ENCODE measurements at places on chromosomes 12 and 14.
A peak's percentile ranks its signal among the peaks of the same experiment; 100 is the strongest.

- no peak for ATAC-seq
Observed at GRCh38 chr14:104290058-104290667, 151.8 kb downstream of the KIF26A start.

DNA sequence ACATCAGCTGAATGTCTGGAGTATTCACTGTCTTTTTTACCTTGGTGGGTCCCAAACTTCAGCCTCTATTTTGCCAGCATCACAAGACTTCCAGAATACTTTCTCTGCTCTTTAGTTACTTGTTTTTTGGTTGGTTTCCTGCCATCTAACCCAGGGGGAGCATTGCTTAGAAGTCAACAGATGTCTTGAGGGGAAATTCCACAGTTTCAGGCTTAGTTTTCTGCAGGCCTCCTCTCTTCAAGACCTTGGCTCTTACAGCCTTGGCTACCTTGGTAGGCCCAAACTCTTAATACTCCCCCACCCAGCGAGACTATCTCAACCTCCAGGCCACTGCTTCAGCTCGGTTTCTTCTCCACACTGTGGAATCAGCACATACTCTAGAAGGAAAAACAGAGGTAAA lies 41.7 kb downstream of the NEDD1 start:
- no peak for ATAC-seq

DNA sequence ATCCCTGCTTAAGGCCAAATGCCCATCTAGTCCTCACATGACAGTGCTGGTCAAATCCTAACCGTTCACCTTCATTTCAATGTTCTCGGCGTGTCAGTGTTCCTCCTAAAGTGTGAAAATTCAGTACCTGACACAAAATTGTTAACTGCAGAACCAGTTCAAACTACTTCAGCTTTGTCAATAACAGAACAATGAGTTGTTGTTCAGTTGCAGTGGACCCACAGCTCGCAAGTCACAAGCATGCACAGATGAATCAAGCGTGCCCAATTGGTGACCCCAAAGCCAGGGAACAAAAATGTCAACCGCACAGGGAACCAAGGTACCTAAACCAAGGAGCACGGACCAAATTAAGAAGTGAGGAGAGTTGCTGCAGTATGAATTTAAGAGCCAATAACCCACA lies 23.2 kb downstream of the NRDE2 start:
- ATAC-seq, result no peak

DNA sequence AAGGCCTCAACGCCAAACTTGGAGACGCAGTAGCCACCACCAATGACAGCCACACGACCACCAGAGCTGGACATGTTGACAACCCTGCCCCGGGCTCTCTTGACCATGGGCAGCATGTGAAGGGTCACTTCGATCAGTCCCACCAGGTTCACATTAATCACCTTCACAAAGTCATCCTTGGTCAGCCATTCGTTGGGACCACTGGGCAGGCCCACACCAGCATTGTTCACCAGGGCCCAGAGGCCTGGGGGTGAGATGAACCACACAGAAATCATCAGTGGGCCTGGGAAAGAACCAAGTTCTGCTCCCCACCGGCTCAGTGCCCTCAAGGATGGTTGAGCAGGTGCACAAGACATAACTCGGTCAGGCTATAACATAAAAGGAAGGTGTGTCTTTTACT lies 4.0 kb downstream of the SDR9C7 start:
- ATAC-seq, result no peak

- no peak for ATAC-seq
Observed at GRCh38 chr14:91405724-91406435, 11.7 kb downstream of the CCDC88C start.

GRCh38 chr12:67452119-67452805 lies 183.1 kb downstream of the CAND1 start:
- ATAC-seq, result peak; percentile 92

DNA sequence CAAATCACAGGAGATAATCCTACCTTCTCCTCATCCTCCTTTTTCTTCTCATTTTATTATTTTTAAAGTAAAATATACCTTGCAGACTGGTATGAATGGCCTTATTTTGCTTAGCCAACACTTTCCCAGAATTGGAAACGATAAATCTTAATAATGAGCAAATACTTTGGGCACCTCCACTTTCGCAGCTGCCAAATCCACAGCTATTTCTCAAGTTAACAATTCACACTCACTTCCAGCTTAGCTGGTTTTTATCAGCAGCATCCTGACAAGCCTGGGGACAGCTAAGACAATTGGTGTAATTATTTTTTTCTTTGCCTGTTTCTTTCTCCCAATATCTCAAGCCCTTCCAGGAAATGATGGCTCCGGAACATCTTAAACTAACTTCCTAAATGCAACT lies 867.5 kb upstream of the TMEM132C start:
- no peak for ATAC-seq

GRCh38 chr12:77610446-77610845 lies 220.2 kb upstream of the NAV3 start:
- no peak for ATAC-seq

GRCh38 chr14:22391908-22392565 lies 197.0 kb downstream of the DAD1 start:
- ATAC-seq, result peak; percentile 64

DNA sequence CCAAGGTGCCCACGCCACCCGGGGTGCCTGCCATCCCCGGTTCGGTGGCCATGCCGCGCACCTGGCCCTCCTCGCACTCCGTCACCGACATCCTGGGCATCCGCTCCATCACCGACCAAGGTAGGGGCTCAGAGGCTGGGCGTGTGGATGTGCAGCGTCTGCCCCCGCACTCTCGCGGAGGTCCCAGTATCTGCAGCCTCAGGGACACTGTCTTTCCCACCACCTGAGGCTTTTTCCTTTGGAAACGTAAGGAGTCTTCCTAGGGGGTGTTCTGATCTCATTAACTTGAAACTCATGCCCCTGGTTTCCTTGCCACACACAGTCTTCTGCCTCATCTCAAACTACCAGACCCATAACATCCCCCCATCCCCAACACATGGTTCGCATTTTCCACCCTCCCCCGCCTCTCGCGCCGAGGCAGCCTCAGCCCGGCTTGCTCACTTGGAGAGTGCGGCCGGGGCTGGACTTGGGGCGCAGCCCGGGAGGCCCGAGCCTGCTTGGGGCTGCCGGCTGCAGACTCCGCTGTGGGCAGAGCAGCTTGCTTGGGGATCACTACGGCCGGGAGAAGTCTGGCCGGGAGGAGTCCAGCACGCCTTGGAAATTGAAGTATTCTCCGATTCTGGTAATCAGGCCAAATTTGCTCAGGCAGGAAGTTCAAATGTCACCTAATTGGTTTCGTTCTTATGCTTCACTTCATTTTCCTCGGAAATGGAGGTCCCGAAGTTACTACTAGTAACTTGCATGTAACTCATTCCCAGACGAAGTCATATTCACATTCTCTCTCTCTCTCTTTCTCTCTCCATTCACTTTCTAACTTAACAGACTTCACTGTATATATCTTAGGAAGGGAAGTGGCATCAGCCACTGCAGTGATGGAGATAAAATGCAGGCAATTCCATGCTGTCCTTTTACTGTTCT lies 2.0 kb downstream of the PAX9 start:
- ATAC-seq, result no peak

DNA sequence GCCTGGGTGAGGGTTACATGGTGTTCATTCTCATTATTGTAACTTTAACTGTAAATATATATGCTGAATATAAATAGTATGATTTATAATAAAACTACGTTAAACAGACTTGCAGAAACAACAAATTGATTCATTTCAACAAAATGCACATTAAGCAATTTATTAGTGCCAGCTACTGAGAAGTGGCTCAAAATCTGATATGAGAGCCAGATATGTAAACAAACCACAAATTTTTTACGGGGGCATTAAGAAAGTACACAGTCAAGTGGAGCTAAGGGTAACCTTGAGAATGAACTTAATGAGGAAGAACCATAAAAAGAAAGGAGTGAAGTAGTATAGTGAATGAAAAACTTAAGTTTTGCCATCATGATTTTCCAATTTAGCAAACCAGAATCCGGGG lies 40.3 kb downstream of the CEP128 start:
- no peak for ATAC-seq

DNA sequence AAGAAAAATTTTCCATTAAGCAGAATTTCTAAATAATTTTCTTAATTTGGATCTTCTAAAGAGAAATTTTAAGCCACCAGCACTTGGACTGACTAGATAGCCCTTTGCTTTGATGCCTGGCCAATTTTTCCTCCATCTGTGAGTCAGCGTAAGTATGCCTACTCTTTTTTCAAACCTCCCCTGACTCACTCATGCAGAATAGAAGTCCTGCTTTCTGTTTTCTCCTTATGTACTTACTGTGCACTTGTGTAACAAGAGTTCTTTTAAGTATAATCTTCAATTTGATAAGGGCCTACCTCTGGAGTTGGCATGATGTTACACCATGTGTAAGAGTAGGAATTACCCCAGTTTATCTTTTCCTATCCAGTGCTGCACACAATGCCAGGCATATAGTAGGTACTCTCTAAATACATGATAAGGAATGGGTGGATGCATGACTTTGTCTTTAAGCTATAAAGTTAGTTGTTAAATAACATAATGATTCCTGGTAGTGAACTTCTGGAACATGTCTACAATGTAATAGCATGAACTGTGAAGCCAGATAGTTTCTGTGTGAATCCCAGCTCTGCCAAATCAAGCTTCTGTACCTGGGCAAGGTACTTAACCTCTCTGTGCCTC lies 329.6 kb downstream of the TMTC2 start:
- no peak for ATAC-seq

GRCh38 chr12:57094208-57095160 lies 5.6 kb downstream of the NAB2 start:
- ATAC-seq, result peak; percentile 1

GRCh38 chr14:98994561-98994960 lies 277.4 kb downstream of the BCL11B start:
- no peak for ATAC-seq

DNA sequence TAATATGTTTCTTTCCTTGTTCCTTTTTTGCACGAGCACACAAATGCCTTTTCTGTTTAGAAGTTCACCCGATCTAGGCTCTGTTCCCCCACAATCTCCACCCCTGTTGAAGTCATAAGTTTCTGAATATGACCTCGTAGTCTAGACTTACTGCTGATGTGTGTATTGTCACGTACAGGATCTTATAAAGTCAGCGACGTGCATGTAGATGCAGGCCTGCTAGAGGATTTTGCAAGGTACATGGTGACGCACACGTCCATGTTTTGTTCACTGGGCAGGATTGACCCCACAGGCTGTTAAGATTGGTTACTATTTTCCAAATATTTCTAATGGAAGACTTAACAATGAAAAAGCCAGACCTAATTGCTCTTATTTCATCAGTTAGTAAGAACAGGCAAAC lies 46.2 kb upstream of the CCDC91 start:
- no peak for ATAC-seq

DNA sequence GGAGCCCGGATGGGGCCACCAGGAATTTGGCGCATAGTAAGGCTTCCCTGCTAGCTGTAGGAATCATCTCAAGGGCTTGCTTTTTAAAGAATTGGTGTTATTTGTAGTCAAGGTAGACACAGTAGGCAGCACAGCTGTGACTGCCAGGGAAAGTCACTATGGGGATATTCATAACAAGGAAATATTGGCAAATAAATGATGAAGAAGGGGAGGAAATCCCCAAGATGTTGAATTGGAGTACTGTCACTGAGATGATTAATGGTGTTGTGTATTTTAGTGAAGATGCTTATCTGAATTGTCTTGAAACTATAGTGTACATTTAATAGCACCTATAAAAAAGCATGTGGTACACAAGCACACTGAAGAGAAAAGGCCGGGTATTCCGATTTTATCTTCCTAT lies 118.9 kb downstream of the NPAS3 start:
- ATAC-seq, result no peak

GRCh38 chr12:89309440-89309802 lies 42.9 kb downstream of the DUSP6 start:
- no peak for ATAC-seq

GRCh38 chr12:70561550-70561949 lies 75.7 kb downstream of the PTPRB start:
- ATAC-seq, result no peak

GRCh38 chr12:89244536-89244935 lies 107.8 kb downstream of the DUSP6 start:
- ATAC-seq, result peak; percentile 43

- ATAC-seq, result no peak
Observed at GRCh38 chr12:110279566-110280375, 1.3 kb upstream of the ATP2A2 start.

DNA sequence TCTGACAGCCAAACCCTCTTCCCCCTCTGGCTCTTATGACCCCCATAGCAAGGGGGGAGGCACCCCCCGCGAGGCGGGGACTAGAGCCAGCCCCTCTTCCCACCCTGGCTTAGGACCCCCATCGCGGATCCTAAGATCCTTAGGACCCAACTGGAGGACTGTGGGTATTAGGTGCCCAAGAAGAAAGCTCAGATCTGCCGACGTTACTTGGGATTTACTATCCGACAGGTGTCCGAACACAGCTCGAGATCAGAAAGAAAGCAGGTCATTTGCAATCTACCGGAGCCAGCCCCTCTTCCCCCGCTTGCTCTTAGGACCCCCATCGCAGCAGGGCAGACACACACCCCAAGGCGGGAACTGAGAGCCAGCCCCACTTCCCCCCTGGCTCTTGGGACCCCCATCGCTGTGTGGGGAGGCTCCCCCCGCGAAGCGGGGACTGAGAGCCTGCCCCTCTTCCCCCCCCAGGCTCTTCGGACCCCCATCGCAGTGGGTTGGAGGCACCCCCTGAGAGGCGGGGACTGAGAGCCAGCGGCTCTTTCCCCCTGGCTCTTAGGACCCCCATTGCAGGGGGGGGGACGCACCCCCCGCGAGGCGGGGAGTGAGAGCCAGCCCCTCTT lies 46.8 kb downstream of the DDX11 start:
- ATAC-seq, result no peak

- no peak for ATAC-seq
Observed at GRCh38 chr14:104970231-104971068, 7.7 kb downstream of the AHNAK2 start.

GRCh38 chr12:7542813-7543212 lies 39.2 kb upstream of the CD163 start:
- no peak for ATAC-seq

- ATAC-seq, result no peak
Observed at GRCh38 chr14:56796259-56796658, 14.0 kb downstream of the OTX2 start.

DNA sequence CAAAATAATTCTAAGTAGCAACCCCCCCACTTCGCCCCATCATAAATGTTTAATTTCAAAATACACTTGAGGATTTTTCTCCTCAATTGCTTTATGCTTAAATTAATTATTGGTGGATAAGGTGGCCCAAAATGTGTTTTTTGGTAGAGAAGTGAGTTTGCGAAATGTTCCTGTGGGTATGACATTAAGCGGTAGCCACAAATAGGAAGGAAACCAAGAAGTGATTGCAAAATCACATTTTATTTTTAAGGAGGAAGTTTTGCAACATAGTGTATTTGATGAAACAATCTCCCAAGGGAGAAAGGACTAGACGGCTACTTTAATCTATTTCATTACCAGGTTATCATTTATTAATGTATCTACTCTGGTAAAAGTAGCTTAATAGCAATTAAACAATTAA lies 25.5 kb downstream of the SLC25A3 start:
- ATAC-seq, result no peak
